ENCODE measurements at places on chromosomes 5 and 9.

GRCh38 chr9:19630760-19631159 is 158.1 kb downstream of the SLC24A2 start:
- DNase-seq, result no peak

DNA sequence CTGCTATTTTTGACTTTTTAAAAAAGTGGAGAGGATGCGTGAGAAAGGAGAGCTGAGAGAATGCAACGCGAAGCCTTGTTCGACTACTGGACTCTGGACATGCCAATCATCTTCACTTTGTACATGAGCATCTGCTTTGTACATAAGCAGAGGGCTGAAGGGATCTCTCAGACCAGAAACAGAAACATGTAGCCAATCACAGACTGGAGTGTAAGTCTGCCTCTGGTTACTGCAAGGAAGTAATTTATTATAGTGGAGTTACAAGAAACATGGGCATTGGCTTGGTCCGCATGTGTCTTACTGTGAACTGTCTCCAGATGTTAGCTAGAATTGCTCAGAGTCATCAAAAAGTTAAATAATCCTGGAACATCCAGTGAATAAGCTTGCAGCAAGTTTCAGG is 190.0 kb upstream of the GRAMD2B start:
- DNase-seq, result no peak

GRCh38 chr5:159021901-159022556 is 77.7 kb downstream of the EBF1 start:
- no peak for DNase-seq

- no peak for DNase-seq
These were observed 14.5 kb downstream of the ZSWIM6 start for GRCh38 chr5:61346511-61346910.

DNA sequence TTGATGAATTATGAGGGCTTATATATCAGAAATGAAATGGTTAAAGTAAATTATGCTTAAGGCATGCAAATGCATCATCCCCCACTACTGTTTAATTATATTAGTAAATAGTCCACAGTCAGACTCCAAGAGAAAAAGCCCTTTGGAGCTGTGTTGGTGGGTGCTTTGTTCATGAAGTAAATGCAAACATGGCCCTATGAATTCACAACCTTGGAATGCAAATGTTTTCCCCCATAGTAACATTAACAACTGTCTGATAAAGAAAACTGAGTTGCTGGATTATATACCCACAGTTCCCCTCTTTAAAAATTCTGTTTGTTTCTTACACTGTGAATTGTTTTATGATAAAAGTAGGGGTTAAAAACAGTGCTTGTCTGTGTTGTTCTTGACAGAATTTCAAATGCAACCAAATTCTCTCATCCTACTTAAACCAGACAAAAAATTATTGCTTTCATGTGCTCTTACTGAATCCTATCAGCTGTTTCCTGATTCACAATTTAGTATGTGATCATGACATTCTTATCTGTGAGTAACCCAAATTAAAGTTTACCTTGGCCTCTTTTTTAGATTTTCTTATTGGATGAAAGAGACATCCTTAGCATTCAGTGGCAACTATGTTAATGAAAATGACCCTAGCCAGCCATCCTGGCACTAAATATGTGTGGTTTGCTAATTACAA is 48.5 kb upstream of the SNCAIP start:
- no peak for DNase-seq

DNA sequence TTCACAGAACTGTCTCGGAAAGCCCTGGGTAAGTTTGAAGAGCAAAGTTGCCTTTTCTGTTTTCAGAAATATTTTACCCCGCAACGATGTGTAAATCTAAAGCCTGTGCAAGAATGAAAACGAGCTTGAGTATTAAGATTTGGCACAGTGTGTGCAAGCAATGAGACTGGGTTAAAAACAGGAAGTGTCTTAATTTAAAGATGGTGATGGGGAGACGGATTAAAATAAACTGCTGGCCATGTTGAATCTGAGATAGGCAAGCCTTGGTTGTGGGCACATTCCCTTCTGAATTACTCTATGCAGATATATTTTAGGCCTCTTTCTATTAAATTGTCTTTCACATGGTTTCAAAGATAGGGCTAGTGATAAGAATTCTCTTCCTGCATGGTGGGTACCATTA is 294.2 kb upstream of the DMRT1 start:
- no peak for DNase-seq

DNA sequence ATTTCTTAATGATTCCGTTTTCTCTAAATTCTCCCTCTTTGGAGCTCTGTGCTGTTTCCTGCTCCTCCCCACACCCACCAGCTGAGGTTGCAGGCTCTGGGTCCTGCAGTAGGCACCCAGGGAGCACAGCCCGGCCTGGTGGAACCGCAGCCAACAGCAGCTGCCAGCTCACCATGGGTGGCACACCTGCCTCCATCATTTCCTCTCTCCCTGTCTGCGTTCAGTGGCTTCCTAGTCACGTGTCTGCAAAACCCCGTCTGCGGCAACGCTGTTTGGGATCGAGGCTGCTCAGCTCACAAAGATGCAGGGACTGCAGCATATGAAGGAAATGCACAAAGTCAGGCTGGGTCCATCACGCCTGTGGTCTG is 367.8 kb downstream of the IRX2 start:
- no peak for DNase-seq

DNA sequence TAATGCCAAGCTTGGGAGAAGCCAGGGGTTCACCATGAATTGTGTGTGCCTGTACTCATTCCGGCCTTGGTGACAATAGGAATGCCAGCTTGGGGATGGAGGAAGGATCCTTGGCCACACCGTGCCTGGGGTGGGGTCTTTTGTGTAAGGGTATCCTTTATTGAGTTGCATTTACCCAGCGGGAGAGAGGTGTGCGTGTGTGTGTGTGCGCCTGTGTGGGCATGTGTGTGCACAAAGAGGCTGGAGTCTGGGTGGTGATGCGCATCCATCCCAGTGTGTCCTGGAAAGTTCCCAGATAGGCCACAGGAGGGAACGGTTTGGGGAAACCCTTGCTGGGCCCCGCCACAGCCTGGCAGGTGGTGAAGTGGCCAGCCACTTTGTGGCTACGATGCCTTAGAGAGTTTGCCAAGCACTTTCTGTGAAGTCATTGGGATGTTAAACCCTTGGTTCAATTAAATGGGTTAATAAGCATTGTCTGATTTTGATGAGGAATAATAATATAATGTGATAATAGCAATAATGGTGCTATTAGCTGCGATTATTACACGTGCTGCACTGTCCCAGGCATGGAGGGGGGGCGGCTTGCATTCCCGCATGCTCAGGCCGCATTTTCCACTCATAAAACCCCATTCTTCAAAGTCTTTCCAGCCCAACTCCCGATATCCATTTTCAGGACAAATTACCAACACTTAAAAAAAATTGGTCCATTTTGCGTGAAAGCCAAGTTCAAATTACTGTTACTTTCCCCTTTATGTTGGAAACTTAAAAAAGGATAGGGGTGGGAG is 13.7 kb downstream of the PITX1 start:
- DNase-seq, result no peak

GRCh38 chr9:33162721-33163311 is 4.3 kb downstream of the B4GALT1 start:
- DNase-seq, result no peak

- peak; percentile 47 for DNase-seq
These were observed 71.9 kb downstream of the RALGPS1 start for GRCh38 chr9:126986506-126986951.

DNA sequence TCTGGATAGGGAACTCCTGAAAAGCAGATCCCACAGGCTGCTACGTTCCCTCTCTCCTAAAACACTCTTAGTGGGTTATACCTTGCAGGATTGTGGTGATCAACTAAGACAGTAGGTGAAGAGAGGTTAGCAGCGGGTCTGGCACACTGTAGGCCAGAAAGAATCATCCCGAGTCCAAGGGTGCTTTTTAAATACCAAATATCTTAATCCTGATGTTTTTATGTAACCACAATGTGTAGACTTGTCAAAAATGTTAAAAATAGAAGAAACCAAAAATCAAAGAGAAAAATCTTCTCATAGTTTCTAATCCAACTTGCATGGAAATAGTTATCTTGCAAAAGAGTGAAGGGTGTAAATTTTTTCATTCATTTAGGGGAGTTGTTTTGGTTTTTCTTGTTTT is 52.3 kb upstream of the IFNK start:
- no peak for DNase-seq

DNA sequence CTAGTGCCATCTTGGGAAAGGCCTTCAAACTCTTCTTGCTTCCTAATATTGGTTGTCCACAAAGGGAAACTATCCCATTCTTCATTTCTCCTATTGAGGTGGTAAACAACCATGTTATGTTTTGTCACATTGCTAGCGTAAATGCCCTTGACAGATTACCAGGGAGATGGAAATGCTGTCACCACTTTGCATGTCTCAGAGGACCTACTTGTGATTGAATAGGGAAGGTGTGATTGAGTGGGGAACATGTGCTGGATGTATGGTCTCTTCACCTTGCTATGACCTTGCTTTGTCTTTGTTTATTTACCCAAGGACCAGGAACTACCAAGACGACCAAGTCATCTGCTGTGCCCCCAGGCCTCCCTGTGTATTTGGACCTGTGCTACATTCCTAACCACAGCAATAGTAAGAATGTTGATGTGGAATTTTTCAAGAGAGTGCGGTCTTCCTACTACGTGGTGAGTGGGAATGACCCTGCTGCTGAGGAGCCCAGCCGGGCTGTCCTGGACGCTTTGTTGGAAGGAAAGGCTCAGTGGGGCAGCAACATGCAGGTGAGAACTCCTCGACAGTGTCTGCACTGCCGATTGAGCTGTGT is 96.1 kb downstream of the MAP1B start:
- no peak for DNase-seq

GRCh38 chr5:42230839-42231238 is 192.4 kb upstream of the GHR start:
- no peak for DNase-seq

DNA sequence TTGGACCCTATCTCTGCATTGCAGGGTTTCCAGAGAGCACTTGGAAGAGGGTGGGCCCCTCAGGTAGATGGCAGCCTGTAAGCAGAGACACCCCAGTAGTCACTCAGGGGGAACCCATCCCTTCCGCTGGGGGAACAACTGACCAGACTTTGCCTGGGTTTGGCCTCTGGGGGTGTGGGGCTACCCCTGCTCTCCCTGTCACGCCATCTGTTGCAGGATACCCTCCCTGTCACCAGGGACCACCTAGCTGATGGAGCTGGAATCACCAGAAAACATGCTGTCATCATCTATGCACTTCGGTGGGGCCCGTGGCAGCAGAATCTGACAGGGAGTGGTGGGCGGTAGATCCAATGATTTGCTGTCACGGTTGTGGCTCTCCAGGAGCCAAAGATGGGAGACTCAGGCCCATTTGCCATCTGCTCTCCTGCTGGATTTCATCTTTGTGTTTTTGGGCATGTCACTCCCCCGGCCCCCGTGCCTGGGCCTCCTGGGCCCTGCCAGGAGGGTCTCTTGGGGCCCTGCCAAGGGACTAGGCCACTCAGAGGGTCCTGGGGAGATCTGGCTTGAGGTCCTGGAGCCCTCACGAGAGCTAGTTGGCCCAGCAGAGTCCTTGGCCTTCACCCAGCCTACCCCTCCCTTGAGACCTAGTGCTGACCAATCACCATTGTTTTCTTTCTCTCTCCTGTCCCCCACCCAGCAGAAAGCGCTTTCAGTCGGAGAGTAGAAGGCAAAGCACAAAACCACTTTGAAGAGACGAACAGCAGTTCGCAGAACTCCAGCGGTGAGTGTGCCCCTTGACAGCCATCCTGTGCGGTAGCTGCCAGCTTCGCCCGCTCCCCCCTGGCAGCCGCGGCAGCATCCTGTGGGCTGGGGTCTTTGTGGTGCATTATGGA is 45.9 kb downstream of the AMBP start:
- DNase-seq, result no peak

DNA sequence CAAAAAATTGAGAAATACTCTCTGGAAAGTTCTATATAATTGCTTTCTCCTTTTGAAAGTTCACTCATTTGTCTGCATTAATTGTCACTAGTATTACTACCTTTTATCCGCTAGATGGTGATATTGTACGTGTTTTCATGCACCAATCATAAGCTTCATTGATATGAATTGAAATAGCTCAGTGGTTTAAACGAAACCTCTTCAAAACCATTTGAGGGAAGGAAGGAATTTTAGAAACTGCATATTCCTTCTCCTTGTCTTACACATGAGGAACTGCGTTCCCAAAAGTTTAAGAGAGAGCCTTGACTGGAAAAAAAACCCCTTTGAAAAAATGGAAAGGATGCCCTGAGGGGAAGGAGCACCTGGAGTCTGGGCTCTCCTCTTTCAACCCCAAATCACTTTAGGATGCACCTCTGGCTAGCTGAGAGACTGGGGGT is 98.6 kb downstream of the YTHDC2 start:
- DNase-seq, result no peak

DNA sequence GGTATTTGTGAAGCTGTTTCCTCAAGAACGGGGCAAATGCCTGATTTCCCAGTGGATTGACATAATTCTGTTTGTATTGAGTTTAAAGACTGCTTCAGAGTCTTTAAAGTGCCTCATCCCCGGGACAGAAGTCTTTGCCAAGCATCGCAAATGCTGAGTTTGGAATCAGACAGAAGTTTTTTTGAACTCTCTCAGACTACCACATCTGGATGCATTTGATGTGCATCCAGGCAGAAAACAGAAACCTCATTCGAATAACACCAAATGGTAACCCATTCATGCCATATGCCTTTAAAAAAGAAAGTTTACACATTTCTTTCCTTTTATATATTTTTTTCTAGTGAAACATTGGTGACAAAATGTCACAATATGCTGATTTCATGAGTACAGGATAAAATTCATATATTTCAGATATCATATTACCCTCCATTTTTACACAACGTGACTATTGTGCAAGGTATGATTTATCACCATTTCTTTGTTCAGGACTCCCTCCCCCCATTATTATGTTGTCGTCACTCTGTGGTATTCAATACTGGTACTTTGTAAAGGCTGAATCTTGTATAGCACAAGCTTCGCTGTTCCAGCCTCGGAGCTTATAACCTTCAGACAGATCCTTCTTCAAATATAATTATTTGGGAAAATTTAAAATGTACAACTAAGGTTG is 91.1 kb downstream of the ZNF608 start:
- no peak for DNase-seq

GRCh38 chr5:33167541-33167940 is 273.2 kb upstream of the TARS1 start:
- DNase-seq, result no peak

DNA sequence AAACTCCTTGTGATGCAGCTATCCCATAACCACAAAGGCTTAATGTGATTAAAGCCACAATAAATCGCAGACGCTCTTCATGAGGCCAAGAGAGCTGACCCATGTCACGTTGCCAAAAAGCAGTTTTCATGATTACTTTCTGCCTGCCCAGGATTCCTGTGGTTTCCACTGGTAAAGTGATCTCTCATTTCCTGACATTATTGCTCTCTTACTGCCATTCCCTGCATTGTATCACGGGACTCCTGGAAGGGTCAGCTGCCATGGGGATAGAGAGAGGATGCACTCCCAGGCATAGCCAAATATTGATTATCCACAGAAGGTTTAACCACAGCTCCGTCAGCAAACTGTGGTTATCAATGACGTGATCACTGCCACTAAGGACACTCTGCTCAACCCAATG is 103.8 kb upstream of the SLC1A3 start:
- DNase-seq, result no peak

DNA sequence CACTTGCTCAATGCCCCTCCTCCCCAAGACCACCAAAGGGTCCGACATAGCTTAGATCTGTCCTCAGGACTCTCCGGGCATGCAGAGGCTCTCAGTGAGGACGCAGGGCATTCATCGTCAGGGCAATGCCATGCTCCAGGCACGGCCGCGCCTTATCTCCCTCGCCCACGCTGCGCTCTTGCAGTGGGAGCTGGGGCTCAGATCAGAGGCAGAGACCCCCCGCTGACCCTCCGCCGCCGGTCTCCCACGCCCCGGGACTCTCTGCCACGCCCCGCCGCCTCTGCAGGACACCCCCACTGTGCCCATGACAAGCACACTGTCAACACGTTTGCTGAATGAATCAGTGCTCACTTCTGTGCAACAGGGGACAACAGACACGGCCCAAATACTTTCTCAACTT is 140.7 kb downstream of the ADAMTS2 start:
- no peak for DNase-seq
